NCI-H187 treated with DMSO at 0.1 percent for 48 hours (cell line): ENCODE measurements at places on chromosomes 3 and 15.

GRCh38 chr3:81308306-81308705 is 453.1 kb downstream of the GBE1 start:
- no peak for DNase-seq

DNA sequence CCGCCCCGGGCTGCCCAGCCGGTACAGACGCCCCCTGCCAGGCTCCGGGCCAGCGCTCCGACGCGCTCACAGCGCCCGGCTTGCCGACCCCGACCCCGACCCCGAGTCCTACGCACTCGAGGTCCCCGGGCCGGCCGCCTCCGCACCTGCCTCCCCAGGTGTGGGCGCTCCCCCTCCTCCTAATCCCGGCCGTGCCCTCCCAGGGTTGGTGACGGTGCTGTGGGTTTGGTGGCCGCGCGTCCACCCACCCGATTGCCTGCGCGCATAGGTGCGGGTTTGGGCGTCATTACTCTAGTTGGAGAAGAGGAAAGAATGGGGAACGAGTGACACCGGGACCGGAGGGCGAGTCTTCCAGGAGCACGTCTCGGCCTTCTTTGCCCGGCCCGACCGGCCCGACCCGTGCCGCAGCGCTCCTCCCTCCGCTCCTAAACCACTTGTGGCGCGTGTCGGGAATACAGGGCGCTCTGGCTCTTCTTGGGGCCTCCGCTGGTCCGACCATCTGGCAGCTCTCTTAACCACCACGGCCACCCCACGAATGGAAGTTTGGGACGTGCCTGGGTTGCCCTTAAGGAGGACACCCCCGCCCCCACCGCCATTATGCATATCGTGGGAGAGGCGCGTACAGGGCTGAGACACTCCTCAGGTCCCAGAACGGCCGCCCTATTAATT is 810 bp upstream of the THRB start:
- no peak for DNase-seq

DNA sequence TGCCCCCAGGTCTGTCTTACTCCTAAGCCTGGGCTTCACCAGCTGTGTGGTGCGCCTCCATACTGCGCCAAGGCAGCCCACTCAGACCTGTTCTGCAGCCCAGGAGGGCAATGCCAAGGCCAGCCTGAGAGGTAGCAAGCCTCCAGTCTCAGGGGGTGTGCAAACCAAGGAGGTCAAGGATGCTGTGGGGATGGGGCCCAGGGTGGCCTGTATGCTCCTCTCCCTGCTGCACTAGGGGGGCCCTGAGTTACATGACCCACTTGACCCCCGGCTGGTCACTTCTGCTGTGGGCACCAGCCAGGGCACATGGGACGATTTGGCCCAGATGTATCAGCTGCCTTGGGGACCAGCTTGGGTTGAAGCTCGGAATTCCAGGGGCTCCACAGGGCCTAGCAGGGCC is 70.0 kb upstream of the SLC6A6 start:
- no peak for DNase-seq

GRCh38 chr3:85660451-85660850 is 701.7 kb downstream of the CADM2 start:
- no peak for DNase-seq

DNA sequence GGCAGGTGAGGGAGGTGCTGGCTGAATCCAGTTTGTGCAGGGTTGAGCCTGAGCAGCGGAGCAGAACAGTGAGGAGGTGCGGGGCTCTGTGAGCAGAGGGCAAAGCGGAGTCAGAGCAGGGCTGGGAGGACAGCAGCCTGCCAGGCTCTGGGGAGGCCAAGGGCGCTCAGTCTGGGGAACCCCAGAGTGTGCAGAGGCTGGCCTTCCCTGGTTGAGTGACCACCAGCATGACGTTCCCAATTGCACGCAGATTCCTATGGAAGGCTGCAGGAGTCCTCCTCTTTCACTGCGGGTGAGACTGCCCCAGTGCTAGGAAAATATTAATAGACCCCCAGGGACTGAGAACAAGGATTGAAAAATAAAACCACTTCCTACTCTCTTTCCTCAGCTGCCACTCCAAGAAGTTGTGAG is 13.2 kb downstream of the MRAS start:
- DNase-seq: no peak

DNA sequence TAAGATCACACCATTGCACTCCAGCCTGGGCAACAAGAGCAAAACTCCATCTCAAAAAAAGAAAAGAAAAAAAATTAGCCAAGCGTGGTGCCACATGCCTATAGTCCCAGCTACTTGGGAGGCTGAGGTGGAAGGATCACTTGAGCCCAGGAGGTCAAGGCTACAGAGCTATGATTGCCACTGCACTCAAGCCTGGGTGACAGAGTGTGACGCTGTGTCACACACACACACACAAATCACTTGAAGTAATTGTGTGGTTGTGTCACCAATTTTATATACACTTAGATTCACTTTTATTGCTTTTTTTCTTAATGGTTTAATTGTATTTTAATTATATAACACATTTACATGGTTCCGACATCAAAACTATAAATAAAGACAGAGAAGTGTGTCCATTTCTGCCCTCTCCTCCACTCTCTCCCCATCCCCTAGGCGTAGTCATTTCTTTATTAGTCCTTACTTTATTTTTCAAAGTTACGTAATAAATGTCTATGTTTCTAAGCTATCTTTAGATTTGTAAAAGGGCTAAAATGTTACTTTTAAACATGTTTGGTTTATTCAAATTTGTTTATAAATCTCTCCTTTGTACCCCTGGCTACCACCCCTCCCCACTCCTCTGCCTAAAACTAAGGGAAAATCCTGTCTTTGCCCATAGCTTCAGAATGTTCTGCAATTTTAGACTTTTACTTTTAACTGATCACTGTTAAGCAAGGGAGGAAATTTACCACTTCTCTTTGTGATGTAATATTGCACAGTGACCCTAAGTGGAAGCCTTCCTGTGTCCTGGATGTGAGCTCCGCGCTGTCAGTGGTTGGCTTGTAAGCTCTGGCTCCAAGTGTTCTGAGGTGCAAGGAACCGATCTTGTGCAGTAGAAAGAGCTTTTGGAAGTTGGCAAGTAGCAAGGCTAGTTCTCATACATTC is 10.8 kb upstream of the VILL start:
- no peak for DNase-seq

DNA sequence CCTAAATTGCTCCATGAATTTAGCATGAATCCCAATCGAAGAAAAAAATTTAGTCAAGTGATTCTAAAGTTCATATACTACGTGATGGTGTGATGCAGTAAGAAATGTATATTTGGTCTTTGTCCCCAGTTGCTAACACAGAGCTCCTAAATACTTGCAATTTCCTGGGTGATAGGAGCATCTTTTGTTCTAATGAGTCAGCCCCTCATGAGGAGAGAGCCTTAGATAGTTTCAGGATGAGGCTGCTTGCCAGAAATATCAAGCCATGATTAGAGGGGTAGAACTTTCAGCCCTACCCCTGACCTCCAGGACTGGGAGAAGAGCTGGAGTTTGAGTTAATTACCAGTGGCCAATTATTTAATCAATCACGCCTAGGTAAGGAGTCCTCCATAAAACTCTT is 170.2 kb downstream of the PDE8A start:
- no peak for DNase-seq
